Activated CD4-positive, alpha-beta T cell treated with anti-CD3 and anti-CD28 coated beads, Interleukin-2, amount 10 ng/mL, durations not matched to agents 24 days and 14 days (primary cell): ENCODE measurements at places on chromosomes 12 and 14.
A peak's percentile ranks its signal among the peaks of the same experiment; 100 is the strongest.

DNA sequence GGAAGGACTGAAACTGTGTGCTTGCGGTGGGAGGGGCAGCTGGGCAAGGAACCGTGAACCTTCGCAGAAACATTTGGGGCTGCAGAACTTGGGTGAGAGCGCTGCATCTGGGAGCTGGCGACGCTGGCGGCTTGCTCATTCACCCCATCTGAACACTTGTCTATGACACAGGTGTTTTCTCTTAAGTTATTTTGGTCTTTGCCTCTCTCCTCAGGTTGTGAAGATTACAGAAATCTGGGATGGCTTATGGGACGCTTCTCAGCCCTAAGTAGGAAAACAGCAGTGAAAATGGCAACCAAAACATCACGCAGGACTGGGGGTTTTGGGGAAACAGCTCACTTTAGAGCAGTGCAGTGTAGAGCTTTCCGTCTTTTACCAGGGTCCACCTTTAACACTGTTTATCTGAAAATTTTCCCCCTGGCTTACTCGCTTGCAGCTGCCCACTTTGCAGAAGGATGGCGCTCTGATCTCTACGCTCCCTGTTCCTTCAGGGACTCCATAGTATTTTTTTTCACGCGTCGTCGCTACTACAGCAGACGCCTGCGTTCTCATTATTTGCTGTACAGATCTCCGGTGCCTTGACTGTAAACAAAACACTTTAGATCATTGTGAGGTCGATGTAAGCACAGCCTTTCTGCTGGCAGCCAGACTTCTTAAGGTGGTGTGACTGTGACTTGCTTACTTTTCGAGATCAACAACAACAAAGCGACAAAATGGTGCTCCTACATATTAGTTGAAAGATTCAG lies 2.7 kb upstream of the CDKN1B start:
- no peaks in the 10 kb centered on the region for H3K27me3 ChIP-seq
- H3K36me3 ChIP-seq = peaks cover 20% of the 10 kb centered on the region
- H3K27ac ChIP-seq = peak overlapping the region; percentile 96
- peaks cover 50% of the 10 kb centered on the region for H3K4me1 ChIP-seq
- DNase-seq = peak; percentile 88
- H3K4me3 ChIP-seq = peak overlapping the region; percentile 82

DNA sequence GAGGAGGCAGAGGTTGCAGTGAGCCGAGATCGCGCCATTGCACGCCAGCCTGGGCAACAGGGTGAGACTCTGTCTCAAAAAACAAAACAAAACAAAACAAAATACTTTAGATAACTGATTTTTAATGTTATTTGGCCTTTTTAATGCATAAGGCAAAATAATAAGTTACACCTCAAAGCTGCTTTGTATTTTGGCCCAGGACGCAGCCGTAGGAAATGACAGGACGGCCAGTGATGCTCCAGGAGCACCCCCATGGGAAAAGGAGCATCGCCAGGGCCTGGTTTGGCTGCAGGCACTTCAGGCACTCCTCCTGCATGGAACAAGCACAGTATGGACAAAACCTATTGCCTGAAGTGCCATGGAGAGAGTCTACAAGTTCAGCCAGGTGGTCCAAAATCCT lies 3.5 kb upstream of the NFKBIA start:
- no peak overlapping the region for H3K4me3 ChIP-seq
- H3K27ac ChIP-seq = no peak overlapping the region
- peaks cover 33% of the 10 kb centered on the region for H3K4me1 ChIP-seq

DNA sequence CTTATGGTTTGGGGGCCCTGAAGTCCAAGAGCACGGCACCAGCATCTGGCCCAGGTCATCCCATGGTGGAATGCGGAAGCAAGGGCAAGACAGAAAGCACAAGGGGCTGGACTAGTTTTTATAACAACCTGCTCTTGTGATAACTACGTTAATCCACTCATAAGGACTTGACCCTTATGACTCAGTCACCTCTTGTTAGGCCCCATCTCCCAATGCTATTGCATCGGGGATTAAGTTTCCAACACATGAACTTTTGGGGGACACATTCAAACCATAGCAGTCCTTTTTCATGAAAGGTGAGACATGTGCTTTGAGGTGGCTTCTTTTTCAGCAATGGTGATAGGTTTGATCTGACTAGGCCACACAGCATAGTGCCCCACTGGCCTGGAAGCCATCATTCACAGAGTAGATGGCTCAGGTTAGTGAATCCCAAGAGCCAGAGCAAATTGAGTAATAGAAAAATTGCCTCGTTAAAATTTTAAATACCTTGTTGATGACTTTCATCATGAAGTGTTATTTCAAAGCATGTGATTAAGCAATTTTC lies 12.1 kb downstream of the FRMD6 start:
- H3K4me3 ChIP-seq = no peak overlapping the region
- no peaks in the 10 kb centered on the region for H3K27me3 ChIP-seq
- no peaks in the 10 kb centered on the region for H3K36me3 ChIP-seq
- no peak overlapping the region for H3K27ac ChIP-seq
- DNase-seq = no peak

DNA sequence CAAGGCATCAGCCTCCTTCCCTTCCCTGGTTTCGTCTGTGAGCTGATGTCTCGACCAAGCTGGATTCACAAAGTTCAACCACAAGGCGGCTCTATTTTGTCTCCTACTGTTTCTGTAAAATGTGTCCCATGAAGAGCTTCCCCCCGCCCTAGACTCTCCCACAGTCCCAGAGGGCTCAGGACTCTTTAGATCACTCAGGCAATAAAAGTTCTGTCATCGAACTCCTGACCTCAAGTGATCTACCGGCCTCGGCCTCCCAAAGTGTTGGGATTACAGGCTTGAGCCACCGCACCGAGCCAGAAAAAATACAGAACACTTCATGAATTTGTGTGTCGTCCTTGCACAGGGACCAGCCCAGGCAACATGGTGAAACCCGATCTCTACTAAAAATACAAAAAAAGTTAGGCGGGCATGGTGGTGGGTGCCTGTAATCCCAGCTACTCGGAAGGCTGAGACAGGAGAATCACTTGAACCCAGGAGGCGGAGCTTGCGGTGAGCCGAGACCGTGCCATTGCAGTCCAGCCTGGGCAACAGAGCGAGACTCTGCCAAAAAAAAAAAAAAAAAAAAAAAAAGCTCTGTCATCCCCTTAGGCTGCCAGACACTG lies 149.4 kb downstream of the BCL11B start:
- no peak overlapping the region for H3K4me3 ChIP-seq
- no peaks in the 10 kb centered on the region for H3K36me3 ChIP-seq
- peaks cover 3% of the 10 kb centered on the region for H3K4me1 ChIP-seq
- H3K27me3 ChIP-seq = peaks cover 16% of the 10 kb centered on the region

DNA sequence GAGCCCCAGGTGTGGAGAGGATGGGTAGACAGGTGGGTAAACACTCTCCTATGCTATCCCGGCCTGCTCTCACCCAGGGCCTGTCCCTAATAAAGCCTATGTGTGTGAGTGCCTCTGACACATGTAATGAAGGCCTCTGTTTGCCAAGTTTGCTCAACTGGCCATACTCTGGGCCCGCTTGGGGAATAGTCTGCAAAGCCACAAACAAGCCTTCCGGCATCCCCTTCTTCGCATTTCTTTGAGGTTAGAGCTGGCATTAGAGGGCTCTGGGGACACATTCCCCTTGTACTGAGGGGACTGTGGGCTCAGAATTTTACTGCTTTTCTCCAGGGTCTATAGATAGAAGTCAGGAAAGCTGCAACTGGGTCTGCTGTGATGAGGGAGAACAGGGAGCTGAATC lies 240.5 kb downstream of the C12orf75 start:
- no peak overlapping the region for H3K4me3 ChIP-seq
- no peaks in the 10 kb centered on the region for H3K4me1 ChIP-seq
- H3K27ac ChIP-seq = no peak overlapping the region
- no peak for DNase-seq

- no peaks in the 10 kb centered on the region for H3K27me3 ChIP-seq
- no peak overlapping the region for H3K27ac ChIP-seq
- H3K4me1 ChIP-seq = peaks cover 6% of the 10 kb centered on the region
- no peak overlapping the region for H3K4me3 ChIP-seq
Measured at GRCh38 chr12:867905-868304, 81.6 kb downstream of the RAD52 start.

DNA sequence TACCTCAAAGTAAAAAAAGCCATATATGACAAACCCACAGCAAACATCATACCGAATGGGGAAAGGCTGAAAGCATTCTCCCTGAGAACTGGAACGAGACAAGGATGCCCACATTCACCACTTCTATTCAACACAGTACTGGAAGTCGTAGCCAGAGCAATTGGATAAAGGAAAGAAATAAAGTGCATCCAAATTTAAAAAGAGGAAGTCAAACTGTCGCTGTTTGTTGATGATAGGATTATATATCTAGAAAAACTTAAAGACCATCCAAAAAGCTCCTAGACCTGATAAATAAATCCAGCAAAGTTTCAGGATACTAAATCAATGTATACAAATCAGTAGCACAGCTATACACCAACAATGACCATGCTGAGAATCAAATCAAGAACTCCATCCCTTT lies 5.2 kb downstream of the NDUFA12 start:
- H3K36me3 ChIP-seq = peaks cover 32% of the 10 kb centered on the region
- H3K27ac ChIP-seq = no peak overlapping the region
- DNase-seq = no peak
- H3K4me3 ChIP-seq = no peak overlapping the region
- no peaks in the 10 kb centered on the region for H3K27me3 ChIP-seq

DNA sequence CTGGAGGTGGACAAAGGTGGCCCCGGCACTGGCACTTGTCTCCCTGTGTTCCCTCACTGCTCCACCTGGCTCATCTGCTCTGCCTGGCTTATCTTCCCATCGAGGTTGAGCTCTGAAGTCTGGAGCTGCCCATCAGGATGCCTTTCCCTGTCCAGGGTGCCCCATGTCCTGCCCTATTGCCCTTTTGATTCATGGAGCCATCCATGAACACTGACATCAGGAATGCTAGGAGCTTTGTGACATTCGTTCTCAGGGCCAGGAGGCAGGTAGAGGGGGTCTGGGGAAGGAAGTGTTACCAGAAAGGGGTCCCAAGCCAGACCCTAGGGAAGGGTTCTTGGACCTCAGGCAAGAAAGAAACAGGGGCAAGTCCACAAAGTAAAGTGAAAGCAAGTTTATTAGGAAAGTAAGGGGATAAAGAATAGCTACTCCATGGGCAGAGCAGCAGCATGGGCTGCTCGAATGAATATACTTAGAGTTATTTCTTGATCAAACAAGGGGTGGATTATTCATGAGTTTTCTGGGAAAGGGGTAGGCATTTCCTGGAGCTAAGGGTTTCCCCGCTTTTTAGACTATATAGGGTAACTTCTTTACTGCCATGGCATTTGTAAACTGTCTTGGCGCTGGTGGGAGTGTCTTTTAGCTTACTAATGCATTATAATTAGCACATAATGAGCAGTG lies 51.6 kb downstream of the RIN3 start:
- H3K4me3 ChIP-seq = no peak overlapping the region
- DNase-seq = no peak
- H3K36me3 ChIP-seq = peaks cover 26% of the 10 kb centered on the region

DNA sequence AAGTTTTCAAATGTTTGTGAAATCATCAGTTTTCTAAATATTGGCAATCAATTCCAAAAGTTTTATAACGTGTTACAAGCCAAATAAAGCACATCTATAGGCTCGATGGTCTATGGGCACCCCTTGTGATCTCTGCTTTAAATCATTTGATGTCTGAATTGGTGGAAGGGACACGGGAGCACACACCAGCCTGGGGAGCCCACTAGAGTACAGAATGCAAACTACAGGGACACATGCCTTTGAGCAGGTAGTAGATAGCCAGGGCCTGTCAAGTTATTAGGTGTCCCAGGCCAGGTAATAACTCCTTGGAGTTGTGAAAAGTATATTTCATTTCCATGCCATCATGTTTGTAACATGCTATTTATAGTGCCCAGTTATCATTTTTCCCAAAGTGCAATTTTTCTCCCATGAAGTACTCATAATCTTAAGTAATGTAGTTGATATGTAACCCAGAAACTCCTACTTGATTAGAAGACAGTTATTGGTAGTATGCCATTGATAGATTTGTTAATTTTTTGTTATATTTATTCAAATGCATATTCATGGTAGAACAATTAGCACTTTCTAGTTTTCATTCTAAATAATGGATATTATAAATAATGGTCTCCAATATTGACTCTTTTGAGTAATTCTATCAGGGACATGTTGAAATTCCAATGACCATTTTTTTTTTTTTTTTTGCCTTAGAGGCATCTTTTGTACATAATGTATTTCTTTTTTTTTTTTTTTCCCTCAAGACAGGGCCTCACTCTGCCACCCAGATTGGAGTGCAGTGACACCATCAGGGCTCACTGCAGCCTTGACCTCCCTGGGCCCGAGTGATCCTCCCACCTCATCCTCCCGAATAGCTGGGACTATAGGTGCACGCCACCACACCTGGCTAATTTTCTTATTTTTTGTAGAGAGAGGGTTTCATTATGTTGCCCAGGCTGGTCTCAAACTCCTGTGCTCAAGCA lies 96.9 kb upstream of the FGD4 start:
- H3K36me3 ChIP-seq = no peaks in the 10 kb centered on the region
- no peaks in the 10 kb centered on the region for H3K27me3 ChIP-seq
- H3K27ac ChIP-seq = no peak overlapping the region

DNA sequence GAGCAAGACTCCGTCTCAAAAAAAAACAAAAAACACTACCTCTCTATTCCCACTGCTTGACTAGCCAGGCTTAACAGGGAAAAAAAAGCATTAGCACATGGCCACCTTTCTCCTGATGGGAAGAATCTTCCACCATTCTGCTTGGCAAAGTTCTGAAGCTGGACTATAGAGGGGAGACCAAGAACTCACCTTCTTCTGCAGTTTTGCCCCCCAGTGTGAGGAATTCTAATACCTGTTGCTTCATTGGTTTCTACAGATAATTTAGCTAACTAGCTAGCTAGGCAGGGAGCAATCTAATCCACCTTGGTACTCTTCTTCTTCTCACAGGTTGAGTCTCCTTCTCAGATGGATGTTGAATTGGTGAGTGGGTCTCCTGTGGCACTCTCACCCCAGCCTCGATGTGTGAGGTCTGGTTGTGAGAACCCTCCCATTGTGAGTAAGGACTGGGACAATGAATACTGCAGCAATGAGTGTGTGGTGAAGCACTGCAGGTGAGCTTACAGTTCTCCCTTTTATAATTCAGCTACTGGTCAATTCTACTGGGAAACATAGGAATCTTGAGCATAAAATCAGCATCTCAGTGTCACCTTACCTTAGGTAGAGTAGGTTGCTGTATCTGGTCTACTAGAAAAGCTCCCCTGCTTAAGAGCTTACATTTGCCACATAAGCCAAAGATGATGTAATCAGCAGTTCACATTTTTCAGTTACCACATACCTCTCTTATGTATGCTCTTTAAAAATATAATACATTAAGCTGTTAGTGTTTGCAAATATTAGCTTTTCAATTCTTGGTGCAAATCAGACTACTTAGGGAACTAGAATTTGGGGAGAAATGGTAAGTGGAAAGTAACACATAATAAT lies 16.0 kb downstream of the METTL3 start:
- H3K4me3 ChIP-seq = no peak overlapping the region
- peaks cover 14% of the 10 kb centered on the region for H3K4me1 ChIP-seq
- peaks cover 66% of the 10 kb centered on the region for H3K36me3 ChIP-seq
- H3K27ac ChIP-seq = no peak overlapping the region
- DNase-seq = peak; percentile 51

- no peak for DNase-seq
- no peak overlapping the region for H3K4me3 ChIP-seq
Measured at GRCh38 chr14:104792101-104792884, 3.3 kb downstream of the AKT1 start.
